Activated T-cell treated with anti-CD3 and anti-CD28 coated beads for 24 hours (primary cell): ENCODE measurements at places on chromosomes 13 and 19.

- DNase-seq, result no peak
Measured at GRCh38 chr13:59398127-59398526, 765.6 kb downstream of the DIAPH3 start.

DNA sequence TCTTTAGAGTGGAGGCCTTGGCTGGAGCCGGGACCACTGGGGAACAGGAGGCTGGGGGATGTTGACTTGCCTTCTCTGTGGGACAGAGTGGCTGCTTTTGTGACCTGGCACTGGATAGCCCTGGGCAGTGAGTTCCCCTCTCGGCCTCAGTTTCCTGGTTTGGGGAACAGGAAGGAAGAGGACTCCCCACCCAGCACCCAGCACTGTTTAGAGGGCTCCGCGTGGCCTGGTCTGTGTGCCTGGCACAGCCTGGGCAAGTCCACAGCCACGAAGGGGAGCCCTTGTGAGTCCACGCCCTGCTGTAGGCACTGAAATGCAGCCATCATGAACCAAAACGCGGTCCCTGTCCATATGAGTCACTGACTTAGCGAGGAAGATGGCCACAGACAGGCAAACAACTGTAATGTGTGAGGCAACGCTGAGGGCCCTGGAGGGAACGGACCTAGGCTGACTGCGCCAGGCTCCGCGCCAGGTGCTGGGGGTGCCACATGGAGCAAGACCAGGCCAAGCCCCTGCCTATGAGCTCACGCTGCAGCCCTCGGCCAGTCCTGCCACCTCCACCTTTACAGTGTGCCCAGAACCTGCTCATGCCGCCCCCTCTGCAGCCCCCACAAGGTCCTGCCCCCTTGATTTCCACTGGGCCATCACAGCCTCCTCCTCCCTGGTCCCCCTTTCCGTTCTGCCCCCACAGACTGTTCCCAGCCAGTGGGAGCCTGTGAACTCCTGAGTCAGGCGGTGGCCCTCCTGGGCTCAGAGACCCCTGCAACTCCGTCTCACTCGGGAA lies 35.5 kb downstream of the PAK4 start:
- DNase-seq, result no peak

DNA sequence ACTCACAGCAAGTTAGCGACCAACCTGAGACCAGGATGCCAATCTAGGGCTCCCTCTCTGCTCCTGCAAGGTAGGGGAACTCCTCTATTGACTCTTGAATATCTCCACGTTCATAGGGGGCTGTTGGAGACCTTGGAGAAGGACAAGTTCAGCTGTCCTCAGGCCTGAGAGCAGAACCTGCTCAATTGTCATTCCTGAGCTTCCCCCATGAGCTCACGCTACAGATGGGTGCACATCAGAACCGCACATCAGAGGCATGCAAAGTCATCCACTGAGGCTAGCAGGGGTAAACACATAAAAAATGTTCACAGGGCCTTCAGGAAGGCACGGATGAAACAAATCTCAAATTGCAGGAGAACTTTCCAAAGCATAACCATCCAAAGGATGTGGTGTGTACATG lies 168.8 kb upstream of the ZNF507 start:
- no peak for DNase-seq

DNA sequence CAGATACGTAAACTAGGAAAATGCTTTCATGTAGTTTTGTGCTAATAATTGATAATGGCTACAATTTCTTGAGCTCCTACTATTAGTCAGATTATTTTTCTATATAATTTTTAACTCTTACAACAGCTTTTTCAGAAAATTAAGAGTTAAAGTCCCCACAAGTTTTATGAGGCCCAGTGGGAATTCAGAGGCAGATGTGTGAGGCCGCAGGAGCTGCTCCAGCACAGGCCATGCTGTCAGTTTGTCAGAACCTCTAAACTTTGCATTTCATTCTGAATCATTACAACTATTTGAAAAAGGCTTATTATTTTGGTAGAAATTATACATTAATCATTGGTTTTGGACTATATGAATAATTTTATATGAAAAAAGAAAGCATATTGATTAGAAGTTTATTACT lies 370.8 kb downstream of the MYO16 start:
- DNase-seq, result no peak

- DNase-seq, result no peak
Measured at GRCh38 chr19:50555033-50555432, 13.2 kb downstream of the LRRC4B start.

DNA sequence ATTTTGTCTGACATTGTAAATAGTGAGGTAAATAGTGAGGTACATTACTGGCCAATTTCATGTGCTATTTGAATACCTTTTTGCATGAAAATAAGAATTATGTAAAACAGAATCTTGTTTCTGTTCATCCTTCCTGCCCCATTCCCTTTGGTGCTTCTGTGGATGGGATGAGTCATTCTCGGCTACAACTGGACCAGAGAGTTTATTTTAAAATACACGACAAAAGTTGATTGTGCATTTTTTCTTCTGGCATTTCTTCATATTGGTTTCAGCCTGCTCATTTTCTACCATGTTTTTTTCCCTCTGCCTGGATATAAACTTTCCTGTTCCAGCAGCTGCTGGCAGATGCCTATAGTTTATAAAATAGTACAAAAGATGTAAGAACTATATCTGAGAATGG lies 107.5 kb downstream of the CYSLTR2 start:
- DNase-seq, result no peak

GRCh38 chr19:4401769-4402170 lies 670 bp upstream of the CHAF1A start:
- no peak for DNase-seq

DNA sequence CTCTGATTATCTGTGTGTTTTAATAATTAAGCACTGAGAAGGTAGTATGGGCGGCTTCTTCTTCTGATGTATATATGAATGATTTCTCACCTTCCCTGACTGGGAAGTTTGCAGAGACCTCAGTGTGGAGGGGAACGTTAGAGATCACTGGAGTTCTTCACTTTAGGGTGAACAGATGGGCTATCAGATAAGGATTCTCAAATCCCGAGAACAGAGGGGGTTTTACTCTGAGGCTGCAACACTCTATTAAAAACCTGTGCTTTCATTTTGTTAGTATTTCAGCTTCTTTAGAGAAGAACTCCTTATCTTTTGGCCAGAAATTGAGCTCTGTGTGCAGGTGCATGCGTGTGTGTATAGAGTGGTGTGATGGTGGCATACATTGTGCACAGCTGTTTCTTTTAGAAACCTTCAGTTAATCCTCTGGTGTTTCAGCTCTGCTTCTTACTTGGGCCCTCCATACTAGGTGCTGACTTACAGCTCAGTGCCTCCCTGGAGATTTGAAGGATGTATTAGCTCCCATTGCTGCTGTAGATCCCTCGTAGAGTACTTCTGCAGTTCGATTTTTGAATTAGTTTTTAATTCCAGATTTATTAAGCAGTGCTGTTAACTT lies 45.3 kb upstream of the PCDH9 start:
- no peak for DNase-seq

DNA sequence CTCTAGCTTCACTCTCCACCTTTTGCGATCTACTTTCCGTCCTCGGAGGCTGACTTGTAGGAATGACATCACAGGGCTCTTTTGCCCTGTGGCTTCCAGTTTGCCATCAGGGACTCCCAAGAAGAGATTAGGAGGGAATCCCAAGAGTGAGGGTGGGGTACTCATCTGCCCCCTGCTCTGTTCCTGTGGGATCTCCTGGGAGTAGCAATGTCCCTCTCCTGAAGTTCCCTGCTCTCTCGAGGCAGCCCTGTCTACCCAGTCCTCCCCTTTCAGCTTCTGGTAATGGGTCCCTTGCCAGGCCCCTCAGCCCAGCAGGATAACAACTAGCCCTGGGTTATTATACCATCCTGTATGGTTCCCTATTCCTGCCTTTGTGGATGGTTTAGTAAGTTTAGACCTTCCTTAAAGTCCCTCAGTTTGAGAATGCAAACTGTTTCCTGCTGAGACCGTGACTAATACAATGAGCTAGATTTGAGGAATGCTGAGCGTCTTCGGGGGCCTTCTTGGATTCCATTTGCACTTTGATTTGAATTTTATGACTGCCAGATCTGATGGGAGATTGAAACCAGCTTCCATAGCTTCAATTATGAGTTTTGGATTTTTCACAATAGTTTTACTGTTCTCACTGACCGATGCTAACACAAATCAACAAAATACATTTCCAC lies 73.7 kb upstream of the IPO5 start:
- DNase-seq, result no peak

DNA sequence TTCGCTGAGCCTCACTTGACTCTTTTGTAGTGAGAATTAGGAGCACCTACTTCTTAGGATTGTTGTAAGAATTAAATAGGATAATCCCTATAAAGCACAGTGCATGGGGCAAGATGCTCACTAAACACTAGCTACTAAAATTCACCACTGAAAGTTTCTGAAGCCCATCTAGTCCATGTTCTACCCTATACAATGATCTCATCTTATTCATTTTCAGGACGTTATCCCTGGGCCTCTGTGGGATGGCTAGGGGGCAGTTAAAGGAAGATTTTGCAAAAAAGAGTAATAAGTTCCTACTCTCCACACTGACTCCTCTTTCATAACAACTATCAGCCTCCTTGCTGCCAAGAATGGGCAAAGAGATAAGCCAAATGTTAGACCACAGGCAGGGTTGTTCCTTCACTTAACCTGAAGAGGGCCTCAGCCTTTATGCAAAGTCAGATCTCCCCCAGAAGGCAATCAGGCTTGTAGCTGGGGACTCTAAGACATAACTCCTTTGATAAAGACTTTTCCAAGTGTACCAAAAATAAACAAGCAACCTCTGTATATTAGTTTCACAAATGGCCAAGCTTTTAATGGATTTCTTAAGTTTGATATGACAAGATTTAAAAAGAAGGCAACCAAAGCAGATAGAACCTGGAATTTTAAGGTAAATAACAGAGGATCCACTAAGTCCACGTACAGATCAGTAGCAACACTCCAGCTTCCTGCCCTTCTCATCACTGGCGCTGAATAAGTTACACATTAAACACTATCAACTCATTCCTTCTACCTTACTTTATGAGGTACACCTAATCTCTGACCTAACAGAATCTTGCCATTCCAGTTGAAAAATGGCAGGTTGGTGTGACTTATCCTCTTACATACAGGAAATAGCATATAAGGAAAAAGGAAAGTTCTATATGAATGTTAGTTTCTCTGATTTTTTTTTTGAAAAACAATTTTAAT lies 44.4 kb downstream of the ELF1 start:
- no peak for DNase-seq

DNA sequence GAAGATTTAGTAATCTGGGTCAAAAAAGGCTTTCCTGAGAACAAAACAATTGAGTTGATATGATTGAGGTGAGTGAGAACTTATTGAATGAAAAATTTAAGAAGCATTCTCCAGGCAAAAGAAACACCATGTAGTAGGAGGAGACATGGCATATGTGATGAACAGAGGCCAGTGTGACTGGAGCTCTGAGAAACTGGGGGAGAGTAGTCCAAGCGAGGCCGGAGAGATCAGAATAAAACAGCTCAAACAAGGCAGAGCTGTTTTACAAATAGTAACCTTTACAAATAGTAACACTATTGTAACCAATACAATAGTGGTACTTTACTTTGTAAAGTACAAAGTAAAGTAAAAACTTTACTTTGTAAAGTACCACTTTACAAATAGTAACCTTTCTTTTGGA lies 1159.1 kb downstream of the PCDH9 start:
- no peak for DNase-seq

GRCh38 chr13:20425819-20426219 lies 99.8 kb downstream of the CRYL1 start:
- DNase-seq, result no peak

- no peak for DNase-seq
Measured at GRCh38 chr13:33816912-33817311, 1.0 kb upstream of the RFC3 start.

DNA sequence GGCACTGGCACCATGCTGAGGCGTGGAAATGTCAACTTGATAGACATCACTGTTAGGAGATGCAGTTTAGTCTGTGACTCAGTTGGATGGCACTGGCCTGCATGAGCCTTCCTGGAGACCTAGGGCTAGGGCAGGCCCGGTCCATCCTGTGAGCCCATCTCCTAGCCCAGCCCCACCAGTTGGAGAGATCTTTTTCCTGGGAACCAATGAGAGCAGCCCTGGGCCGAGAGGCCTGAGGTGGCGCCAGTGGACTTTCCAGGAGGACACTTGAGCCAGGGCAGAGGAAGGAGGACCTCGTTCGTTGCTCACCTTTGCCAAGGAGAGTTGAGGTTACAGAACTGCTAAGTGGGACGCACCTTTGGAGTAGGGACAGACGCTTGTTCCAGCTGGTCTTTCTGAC lies 100.5 kb upstream of the TEX29 start:
- DNase-seq, result no peak
